ENCODE measurements at places on chromosomes 3 and 15.

DNA sequence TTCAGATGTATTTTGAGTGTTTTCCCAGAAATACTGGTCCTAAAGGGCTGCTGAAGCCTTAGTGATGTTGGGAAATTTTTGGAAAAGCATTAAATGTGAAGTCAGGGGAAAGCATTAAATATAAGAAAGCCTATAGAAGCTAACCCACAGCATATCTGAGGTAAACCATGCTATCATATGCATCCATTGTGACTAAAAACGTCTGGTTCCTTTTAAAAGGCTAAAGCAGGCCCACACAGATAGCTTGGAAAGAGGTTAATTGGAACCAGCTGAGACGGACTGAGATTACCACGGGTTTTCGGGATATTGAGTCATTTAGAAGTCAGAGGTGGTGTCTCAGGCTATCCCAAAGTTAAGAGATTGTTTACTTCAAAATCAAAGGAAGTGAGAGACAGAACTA, 78.2 kb downstream of the CYP19A1 start:
- DNase-seq, result peak; percentile 67

GRCh38 chr3:43866529-43867353, 176.0 kb downstream of the ABHD5 start:
- no peak for DNase-seq

GRCh38 chr3:73508330-73508954, 116.3 kb downstream of the PDZRN3 start:
- DNase-seq, result no peak

DNA sequence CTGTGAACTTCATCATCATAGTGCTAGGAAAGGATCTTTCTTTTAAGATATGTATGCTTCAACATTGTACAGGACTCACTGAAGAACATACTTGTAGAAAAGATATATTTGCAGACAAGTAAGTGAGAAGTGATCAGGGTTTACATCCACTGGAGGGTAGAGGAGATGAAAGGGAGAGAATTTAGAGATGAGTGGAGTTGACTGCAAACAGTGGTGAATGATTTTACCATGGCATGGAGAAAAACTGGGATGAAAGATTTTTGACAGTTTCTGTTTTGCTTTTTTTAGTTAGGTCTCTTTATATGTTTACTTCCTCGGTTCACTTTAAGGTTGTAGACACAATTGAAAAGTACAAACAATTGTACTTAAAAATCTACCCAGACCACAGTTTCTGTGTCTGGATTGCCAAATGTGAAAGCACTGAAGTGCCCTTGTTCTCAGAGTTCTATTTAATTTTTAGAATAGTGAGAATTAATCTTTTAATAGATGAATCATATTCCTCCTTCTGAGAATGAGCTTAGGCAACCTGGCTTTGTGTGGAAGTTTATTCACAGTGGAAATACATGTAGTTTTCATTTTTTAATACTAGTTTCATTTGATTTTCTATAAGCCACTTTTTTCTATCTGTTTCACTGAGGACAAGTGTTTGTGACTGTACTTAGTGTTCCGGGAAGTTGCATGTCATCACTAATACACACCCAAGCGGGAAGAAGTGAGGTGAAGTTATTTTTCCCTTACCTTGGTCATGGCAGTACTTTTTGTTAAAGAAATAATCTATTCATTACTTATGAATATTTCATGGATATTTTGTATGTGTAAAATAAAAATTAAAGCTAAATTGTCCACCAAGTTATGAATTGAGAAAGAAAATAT, 1.8 kb upstream of the GPR171 start:
- no peak for DNase-seq

DNA sequence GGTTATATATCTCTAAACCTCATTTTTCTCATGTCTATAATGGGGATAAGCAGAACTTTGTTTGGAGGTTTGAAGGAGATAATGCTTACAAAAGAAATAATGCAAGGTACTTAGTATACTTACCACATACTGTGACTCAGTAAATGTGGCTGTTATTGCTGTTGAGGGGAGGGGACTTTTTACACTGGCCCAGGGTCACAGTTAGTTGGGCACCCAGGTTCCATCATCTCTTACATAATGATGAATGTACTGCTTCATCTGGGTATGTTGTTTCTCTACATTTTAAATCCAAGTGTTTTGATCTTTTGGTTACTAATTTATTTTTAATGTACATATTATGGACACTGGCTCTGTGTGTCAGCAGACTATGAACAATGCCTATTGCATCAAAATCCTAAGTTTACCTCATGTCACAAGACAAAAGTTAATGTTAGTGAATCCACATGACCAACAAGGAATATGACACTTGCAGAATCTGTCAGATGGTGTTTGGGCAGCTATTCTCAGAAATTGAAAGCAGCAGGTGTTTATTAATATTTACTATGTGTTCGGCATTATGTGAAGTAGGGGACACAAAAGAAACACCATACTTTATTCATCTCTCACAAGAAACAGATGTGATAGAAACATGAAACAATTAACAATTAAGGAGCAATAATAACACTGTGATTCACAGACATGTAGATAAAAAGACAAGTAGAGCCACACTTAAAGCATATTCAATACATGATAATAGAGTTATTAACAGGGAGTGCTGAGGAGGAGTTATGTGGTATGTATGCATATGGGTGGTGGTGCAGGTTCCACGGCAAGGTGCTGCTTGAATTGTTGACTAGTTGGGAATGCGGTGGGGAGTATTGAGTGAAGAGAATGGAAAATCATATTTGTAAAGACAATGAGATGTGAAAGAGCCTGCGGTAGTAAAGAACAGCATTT, 109.7 kb downstream of the GALK2 start:
- DNase-seq, result no peak

- DNase-seq, result no peak
Observed at GRCh38 chr3:24086206-24086605, 141.1 kb downstream of the NR1D2 start.

- no peak for DNase-seq
Observed at GRCh38 chr3:68809596-68809995, 122.8 kb downstream of the TAFA4 start.

- DNase-seq, result no peak
Observed at GRCh38 chr3:113251817-113252216, 40.5 kb downstream of the BOC start.

GRCh38 chr3:160719710-160720109, 36.3 kb upstream of the PPM1L start:
- DNase-seq, result no peak

GRCh38 chr15:71199384-71200351, 84.4 kb downstream of the THSD4 start:
- no peak for DNase-seq
